ENCODE measurements at places on chromosomes 6 and 20. TPM values are rescaled to one million over a fixed set of nuclear protein-coding genes. Genes with fewer than 3 reads are reported as not detected.
A peak's percentile ranks its signal among the peaks of the same experiment; 100 is the strongest.

GRCh38 chr6:127366282-127367022 lies 23.0 kb upstream of the ECHDC1 start:
- H3K27ac ChIP-seq = no peak overlapping the region
- DNase-seq = no peak
- no peaks in the 10 kb centered on the region for H3K27me3 ChIP-seq
- H3K4me3 ChIP-seq = no peak overlapping the region

LRFN2 gene
- not detected for total RNA-seq

- H3K4me3 ChIP-seq = peak within 1 kb of the TSS; percentile 93
- H3K27ac ChIP-seq = peak within 1 kb of the TSS; percentile 95
- no peaks in the 10 kb centered on the region for H3K27me3 ChIP-seq
Observed at GRCh38 chr20:33490023-33490933, at the start of gene CBFA2T2. Gene CBFA2T2, plus strand, starts transcription at chr20:33490096. Its CDS starts 172 bp downstream, at chr20:33490268.

GRCh38 chr6:87968435-87969278 lies 79.0 kb upstream of the SPACA1 start:
- DNase-seq = no peak
- peaks cover 31% of the 10 kb centered on the region for H3K27me3 ChIP-seq
- H3K36me3 ChIP-seq = no peaks in the 10 kb centered on the region
- H3K4me3 ChIP-seq = peak overlapping the region; percentile 23
- peaks cover 7% of the 10 kb centered on the region for H3K4me1 ChIP-seq
- H3K27ac ChIP-seq = no peak overlapping the region

- H3K36me3 ChIP-seq = no peaks in the 10 kb centered on the region
- peaks cover 11% of the 10 kb centered on the region for H3K27me3 ChIP-seq
- H3K27ac ChIP-seq = no peak overlapping the region
- no peak for DNase-seq
- H3K4me1 ChIP-seq = no peaks in the 10 kb centered on the region
Observed at GRCh38 chr6:167455371-167455770, 130.5 kb downstream of the TTLL2 start.

GRCh38 chr6:51827580-51827979 lies 259.8 kb downstream of the PKHD1 start:
- H3K27me3 ChIP-seq = no peaks in the 10 kb centered on the region
- no peak overlapping the region for H3K4me3 ChIP-seq
- DNase-seq = no peak
- H3K27ac ChIP-seq = no peak overlapping the region

SOX4 gene
- total RNA-seq = 22.1 TPM

DNA sequence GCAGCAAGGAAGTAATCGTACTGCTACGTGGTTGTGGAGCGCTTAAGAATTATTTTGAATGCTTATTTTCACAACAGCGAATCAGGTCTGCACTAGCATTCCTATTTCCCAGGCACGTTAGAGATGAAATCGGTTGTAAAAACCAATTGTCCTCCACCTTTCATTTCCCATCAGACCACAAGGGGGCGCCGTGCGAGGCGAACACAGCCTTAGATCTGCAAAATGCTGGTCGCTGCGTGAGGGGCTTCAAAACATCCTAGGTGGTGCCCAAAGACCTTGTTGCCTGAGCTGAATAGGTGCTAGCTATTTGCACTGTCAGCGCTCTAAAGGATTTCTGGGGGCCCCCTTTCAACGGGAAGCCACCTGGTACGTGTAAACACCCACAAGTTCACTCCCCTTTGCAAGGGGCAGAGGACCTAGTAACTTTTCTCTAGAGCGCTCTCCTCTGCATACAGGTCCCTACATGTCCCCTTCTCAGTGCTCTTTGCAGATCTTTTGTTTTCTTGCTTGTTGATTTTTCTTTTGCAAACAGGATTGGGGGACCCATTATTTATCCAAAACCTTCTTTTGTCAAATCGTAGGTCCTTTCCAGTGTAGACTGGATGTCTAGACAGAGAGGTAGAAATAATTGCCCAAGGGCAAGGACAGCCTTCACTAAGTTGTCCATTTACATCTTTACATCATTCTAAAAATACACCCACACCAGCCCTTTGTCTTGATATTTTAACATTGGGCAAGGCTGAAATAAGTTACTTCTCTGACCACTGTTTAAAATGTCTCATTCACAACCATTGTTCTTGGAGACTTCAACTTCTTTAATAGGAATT lies 59.8 kb downstream of the NEDD9 start:
- no peaks in the 10 kb centered on the region for H3K36me3 ChIP-seq
- H3K27ac ChIP-seq = no peak overlapping the region
- peak; percentile 72 for DNase-seq
- H3K4me1 ChIP-seq = peaks cover 9% of the 10 kb centered on the region
- peak overlapping the region; percentile 24 for H3K4me3 ChIP-seq
- H3K27me3 ChIP-seq = no peaks in the 10 kb centered on the region

DNA sequence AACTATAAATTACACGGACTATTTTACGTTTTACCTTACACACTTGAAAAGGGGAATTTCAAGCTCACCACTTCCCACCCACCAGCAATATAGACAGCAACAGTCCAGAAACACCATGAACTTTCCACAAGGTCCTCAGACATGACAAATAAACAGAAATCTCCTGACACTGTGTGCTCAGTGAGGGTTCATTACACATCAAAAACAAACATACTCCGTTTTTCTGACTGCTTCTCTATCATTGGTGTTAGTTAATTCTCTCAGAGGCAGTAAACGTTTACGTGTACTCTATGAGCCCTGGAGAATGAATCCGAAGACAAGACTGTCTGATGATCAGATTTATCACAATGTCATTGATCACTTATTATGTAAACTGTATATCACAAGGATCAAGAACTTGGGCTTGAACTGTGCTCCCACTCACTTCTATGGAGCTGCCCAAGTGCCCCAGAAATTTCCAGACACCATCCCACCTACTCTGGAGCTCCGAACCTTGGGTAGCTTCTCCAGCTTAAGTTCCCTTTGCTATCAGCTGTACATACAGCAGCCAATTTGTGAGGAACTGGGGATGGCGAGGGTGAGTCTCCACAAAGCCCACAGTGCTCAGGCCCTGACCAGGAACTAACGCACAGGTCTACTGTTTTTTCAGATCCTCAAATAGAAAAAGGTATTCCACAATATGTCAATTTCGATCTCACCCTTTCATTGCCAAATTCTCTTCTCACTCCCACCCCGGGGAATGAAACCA lies 86.0 kb downstream of the ALDH8A1 start:
- no peak overlapping the region for H3K4me3 ChIP-seq
- no peaks in the 10 kb centered on the region for H3K4me1 ChIP-seq
- DNase-seq = no peak
- H3K27me3 ChIP-seq = no peaks in the 10 kb centered on the region

ARHGAP40 gene
- not detected for total RNA-seq

GRCh38 chr6:410555-411395 lies 19.2 kb downstream of the IRF4 start:
- H3K27ac ChIP-seq = no peak overlapping the region
- DNase-seq = no peak
- H3K36me3 ChIP-seq = peaks cover 21% of the 10 kb centered on the region

DNA sequence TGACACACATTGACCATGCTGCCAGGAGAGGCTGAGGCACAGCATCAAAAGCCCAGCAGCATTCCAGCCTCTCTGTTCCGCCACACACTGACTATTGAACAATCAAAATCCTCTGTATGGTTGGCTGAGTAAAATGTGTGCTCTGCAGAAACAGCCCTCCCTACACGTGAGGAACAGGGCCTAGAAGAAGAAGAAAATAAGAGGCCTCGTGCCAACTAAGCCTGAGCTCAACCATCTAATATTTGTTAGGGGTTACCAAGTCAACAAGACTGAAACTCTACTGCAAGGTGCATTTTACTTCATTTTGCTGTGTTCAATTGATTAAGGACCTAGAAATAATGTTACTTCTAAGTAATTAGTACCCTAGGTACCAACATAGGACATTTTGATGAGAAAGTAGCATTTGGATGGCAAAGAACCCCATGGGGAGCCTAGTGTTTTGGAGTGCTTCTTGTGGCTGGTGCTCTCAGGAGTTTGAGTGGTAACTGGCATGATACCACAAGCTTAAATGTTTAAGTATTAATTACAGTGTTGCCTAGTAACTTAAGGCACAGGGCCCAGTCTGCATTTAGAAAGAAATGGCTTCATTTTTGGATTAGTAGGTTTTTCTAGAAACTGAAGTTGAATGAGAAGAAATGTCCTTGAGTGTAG lies 146.6 kb upstream of the PLN start:
- no peak overlapping the region for H3K4me3 ChIP-seq
- no peaks in the 10 kb centered on the region for H3K36me3 ChIP-seq
- no peak overlapping the region for H3K27ac ChIP-seq
- H3K27me3 ChIP-seq = no peaks in the 10 kb centered on the region
- no peaks in the 10 kb centered on the region for H3K4me1 ChIP-seq

DNA sequence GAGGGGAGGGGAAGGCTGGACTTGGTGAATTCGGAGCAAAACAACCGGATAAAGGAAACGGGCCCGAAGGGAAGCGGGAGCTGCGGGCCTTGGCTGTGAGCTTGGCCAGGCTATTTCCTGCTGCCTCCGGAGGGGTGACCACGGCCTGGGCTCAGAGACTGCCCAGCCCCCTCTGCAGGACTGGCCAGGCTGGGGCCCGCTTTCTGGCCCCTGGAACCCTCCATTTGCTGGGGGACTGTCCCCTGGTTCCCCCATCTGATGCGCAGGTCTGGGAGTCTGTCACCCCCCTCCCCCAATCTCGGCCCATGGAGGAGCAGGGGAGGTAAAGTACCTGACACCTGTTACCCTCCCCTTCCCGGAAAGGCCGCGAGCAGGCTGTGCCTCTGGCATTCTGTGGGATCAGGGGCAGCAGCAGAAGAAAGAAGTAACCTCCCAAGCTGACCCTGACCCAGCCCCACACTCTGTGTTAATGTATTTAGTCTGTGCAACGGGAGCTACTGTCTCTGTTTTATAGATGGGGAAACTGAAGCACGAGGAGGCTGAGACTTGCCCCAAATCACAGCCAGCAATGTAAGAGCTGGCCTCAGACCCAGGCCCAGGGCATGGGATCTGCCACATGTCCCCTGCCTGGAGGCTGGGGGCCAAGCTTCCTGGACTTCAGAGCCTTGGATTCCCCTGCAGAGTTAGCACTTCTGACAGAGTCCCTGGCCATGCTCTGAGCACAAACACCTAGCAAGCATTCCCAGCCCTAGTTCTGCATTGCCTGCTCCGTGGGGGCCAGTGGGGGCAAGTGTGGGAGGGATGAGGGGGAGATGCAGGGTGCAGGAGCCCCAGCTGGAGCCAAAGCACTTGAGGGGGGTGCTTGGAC lies 3.5 kb downstream of the C20orf204 start:
- peak overlapping the region; percentile 49 for H3K4me3 ChIP-seq
- DNase-seq = no peak
- peaks cover 4% of the 10 kb centered on the region for H3K27me3 ChIP-seq
- no peaks in the 10 kb centered on the region for H3K36me3 ChIP-seq

GRCh38 chr20:21358737-21359136 lies 38.6 kb downstream of the NKX2-4 start:
- no peak for DNase-seq
- H3K36me3 ChIP-seq = peaks cover 69% of the 10 kb centered on the region
- H3K4me1 ChIP-seq = no peaks in the 10 kb centered on the region
- H3K27ac ChIP-seq = no peak overlapping the region
- no peak overlapping the region for H3K4me3 ChIP-seq
- no peaks in the 10 kb centered on the region for H3K27me3 ChIP-seq

GRCh38 chr20:25056690-25057233 lies 1.2 kb downstream of the ACSS1 start:
- peak overlapping the region; percentile 46 for H3K27ac ChIP-seq
- H3K4me3 ChIP-seq = peak overlapping the region; percentile 94
- H3K27me3 ChIP-seq = no peaks in the 10 kb centered on the region
- DNase-seq = no peak

SASH1 gene
- total RNA-seq = 0.58 TPM

DNA sequence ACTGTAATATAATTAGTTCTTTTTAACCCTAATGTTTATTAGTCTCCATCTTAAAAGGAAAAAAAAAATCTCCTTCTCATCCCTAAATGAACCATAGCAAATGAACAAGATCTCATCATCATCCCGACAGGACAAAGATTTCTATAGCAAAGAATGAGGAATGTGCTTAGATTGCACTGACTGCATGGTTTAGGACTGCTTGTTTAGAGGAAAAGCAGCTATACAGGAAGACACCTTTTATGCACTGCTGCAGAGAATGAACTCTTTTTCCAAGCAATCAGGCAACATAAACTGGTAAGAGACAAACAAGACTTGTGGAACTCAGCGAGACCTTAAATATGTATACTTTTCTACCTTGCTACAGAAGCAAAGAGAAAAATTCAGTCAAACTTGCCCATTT lies 26.8 kb downstream of the CSNK2A1 start:
- peaks cover 15% of the 10 kb centered on the region for H3K36me3 ChIP-seq
- H3K27ac ChIP-seq = no peak overlapping the region
- H3K4me1 ChIP-seq = peaks cover 3% of the 10 kb centered on the region
- no peak for DNase-seq

COL9A3 gene
- total RNA-seq = not detected
